ENCODE measurements at places on chromosomes 7 and 10.

GRCh38 chr7:118969370-118969769, 744.9 kb downstream of the ANKRD7 start:
- DNase-seq = no peak

DNA sequence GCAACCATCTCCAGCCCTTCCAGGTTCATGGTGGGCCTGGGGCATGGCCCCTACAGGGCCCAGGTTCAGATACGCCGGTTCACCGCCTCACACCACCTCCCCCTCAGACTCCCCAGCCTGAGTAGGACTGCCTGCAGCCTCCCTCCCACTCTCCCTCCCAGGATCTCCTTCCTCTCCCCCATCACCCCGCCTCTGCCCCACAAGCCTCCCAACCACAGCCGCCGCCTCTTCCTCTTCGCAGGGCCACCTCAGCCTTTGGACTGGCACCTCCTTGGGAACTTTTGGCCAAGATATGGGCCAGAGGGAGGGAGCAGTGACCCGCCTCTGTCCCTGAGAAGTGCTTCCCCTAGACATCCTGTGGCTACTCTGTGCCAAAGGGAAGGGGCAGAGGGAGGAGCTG, 9.3 kb downstream of the KCNIP2 start:
- DNase-seq = no peak

GRCh38 chr10:82722273-82722672, 847.3 kb downstream of the NRG3 start:
- no peak for DNase-seq

- DNase-seq = no peak
These were observed 497.4 kb downstream of the GRM8 start for GRCh38 chr7:126755381-126755780.

DNA sequence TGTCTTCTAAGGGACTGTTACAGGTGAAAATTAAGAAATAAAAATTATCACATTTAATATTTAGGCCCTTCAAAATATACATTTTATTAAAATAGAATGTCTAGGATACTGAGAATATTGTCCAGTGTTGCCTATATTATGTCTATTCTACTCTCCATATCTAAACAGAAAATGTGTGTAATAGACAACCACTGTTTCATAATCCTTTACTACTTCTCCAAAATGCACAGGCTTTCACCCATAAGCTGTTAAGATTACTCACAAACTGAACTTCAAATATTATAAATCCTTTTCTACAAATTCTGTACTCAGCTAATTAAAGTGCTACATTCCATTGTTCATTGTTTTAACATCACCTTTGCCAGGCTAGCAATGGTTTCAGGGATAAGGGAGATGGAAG, 56.7 kb upstream of the TFEC start:
- DNase-seq = no peak

GRCh38 chr10:86872757-86873156, 84.7 kb downstream of the MMRN2 start:
- peak; percentile 19 for DNase-seq

DNA sequence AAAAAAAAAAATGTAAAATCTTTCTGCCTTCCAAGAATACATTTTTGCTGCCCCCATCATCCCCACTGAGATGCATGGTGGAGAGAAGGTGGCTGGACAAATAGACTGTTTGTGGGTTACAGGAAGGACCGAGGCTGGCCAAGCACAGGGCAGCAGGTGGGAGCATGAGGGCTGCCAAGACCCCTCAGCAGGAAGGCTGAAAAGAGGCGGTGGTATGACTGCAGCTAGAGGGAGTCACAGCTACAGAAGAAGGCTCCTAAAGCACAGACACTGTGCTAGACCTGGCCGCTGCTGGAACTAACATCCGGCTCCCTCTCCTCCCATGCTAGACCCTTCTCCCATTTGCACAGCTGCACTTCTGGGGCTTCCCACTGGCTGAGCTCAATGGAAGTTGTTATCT, 289.6 kb downstream of the TCERG1L start:
- DNase-seq = no peak

GRCh38 chr10:90889636-90890035, 17.9 kb downstream of the RPP30 start:
- DNase-seq = no peak

- no peak for DNase-seq
These were observed 164.3 kb downstream of the CELF2 start for GRCh38 chr10:11181978-11182377.

GRCh38 chr7:35819954-35820703, 19.3 kb downstream of the SEPTIN7 start:
- no peak for DNase-seq

DNA sequence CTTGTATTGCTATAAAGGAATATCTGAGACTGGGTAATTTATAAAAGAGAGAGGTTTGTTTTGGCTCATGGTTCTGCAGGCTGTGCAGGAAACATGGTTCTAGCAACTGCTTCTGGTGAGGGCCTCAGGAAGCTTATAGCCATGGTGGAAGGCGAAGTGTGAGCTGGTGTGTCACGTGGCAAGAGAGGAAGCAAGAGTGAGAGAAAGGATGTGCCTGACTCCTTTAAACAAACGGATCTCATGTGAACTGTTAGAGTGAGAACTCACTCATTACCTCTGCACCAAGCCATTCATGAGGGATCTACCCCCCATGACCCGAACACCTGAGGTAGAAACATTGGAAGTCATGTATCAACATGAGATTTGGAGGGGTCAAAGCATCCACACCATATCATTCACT, 7.7 kb upstream of the ITPRIP start:
- no peak for DNase-seq

DNA sequence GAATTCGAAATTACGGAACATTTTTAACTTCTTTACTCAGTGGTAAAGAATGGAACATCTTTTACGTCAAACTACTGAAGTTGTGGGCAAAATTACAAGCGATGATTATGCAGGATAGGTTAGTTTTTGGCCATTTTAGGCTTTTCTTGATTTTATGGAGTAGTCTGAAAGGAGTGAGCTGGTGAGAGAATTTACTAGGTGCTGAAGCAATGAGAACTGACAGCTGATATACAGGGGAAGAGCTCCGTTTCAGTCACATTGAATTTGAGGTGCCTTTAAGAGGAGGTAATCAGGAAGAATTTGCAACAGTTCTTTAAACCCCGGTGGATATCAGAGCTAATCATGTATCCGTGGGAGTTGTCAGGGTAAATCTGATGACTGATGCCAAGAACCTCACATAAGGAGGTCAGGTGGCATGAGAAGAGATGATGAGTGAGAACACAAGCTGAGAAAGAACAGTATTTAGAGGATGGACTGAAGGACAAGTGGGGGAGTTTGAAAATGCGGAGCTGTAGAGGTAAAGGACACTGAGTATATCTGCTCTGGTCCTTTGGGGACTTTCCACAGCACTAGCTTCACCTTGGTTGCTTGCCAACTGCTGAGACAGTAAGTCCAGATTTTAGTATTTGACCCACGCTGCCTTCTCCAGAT, 104.3 kb downstream of the AHR start:
- no peak for DNase-seq

Data from fibroblast of skin of back (primary cell).